ENCODE measurements at places on chromosomes 5 and 9.

- no peak for DNase-seq
Observed at GRCh38 chr5:142463904-142464303, 139.1 kb upstream of the SPRY4 start.

DNA sequence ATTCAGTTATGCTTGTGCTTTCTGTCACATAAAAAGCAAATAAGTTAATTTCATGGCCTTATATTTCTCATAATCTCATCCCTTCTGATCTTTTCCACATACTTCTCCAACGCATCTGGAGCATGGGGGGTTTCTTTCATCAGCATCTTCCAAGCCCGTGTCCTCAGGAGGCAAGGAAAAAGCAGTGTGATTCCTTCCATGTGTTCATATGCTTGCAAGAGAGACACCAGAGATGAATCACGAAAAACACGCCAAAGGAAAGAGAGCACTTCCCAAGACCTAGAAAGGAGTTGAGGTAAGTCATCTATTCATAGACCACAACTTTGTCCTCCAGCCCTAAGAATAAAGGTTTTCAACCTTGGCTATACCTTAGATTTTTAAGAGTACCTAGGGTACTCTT is 26.0 kb upstream of the SVEP1 start:
- no peak for DNase-seq

GRCh38 chr5:68369457-68370125 is 154.0 kb downstream of the PIK3R1 start:
- DNase-seq: no peak

DNA sequence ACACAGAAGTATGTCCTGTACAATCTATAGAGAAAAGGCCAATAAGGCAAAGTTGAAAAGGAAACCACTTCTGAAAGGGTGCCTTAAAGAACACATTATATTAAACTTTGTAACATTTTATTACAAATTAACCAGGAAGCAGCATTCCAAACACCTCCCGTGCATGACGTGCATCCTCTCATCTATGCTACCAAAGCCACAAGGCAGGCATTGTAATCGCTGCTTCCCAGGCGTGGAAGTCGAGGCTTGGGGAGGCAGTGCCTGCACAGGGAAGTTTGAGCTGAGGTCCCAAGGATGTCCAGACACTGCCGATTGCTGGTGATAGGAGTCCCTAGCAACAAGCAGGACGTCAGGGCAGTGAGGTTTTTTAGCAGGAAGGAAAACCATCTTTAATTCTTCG is 44.3 kb upstream of the BARHL1 start:
- DNase-seq: no peak

GRCh38 chr5:131513780-131514179 is 121.2 kb downstream of the RAPGEF6 start:
- DNase-seq: no peak

GRCh38 chr9:36325081-36325828 is 67.0 kb upstream of the GNE start:
- DNase-seq: no peak

GRCh38 chr9:7333719-7334118 is 465.9 kb downstream of the DMAC1 start:
- peak; percentile 79 for DNase-seq

GRCh38 chr5:94769996-94770395 is 151.5 kb downstream of the SLF1 start:
- no peak for DNase-seq

DNA sequence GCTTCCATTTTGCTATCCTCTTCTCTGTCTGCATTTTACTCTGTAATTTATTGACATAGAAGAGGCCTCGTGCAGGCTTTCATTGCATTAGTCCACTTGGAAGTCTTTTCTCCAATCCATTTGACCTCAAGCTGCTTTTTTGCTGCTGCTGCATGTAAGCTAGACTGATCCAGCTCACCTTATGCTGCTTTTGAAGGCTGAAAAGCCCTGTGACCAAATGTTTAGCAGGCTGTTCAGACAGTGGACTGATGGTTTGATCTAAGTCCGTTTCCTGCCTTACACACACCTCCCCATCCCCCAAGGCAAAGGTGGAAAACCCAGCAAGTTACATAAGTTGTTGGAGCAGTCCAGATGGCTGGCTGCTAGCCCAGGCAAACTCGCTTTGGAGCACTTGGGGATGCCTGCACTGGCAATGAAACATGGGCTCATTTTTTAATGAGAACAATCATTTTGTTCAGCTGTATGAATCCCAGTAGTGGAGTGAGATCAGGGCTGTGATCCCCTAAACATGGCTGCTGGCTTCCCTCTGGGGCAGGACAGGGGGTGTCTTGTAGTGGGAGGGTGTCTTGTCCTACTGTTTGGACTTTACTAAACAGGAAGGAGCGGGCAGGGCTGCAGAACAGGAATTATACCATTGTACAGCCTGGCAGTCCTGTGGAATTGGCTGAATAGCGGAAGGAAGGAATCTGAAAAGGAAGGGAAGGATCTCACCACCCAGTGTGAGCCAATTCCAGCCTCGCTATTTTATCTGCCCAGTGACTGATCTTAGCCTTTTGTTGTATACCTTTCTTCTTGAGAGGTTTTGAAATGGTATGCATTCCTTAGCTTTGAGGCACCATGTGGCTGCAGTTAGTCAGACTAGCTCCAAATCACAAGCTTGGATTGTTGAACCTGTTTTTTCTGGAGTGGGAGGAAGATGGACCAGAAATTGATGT is 212.0 kb downstream of the ARHGAP26 start:
- DNase-seq: peak; percentile 33

DNA sequence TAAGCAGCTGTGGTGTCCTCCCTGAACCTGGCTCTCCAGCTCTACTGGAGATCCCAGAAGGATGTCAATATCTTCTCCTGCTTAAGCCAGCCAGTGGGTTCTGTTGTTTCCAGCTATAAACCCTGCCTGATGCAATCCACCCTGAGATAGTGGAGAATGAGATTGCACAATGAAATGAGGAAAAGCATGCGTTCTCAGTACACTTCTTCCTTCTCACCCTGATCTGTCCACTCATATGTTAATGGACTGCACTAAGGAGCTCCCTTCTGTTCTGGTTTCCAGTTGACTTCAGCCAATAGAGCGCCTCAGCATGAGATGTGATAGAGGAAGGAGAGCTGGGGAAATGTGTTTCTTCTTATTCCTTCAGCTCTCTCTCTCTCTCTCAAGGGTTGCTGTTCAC is 40.0 kb upstream of the CDH6 start:
- no peak for DNase-seq

- no peak for DNase-seq
Observed at GRCh38 chr9:110750272-110750671, 81.7 kb downstream of the MUSK start.

DNA sequence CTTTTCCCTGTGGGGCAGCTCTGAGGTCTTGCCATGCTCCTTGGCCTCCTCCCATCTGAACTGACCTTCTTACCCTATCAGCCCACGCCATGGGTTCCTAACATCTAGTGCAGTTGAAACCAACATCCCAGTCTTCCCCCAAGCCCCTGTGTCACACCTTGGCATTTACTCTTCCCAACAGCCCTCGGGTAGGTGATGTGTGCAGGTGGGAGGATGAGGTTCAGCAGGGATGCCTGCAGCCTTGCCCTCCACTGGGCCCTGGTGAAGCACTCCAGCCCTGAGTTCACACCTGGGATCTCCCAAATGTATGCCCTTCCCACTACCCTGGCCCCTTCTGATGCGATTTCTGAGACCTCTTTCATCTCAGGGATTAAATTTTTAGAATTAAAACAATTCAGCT is 15.5 kb downstream of the IRX2 start:
- DNase-seq: no peak

DNA sequence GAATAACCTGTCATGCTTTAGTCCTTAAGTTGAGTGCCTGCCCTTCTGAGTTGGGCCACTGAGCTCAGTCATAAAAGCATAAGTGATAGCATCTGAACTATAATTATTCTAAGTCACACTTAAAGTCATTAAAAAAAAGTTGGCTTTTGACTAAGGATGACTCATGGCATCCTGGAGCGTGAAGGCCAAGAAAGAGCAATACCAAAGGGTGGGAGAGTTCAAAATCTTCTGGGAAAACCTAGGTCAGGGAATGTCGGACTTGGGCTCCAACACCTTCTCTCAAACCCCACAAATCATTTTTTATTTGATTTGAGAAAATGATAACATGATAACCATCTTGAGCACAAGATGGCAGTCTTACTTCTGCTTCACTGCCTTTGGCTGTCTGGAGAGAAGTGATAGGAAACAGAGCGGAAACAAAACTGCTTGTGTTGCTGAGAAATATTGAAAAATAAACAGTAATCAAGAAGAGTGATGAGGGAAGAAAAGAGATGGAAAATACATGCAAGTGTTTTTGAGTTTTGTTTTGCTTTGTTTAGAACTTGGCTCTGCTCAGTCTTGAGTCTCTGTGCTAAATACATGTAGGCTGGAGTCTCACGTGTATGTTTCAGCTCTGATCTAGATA is 16.9 kb upstream of the NTRK2 start:
- DNase-seq: no peak

DNA sequence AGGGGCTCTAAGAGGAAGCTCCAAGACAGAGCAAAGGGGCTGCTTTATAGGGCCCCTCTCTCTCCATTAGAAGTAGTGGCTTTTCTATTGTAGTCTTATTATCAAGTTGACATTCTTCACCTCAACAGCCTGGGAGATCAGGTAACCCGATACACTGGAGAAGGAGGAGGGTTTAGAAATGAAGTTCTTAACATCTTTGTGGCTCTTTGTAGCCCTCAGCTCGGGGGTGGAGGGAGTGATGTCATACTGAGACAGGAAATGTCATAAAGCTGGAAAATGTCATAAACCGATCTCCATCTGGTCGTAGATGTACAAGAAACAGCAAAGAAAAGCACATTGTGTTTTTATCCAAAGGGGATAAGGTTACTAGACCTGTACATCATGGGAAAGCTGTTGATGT is 17.9 kb downstream of the PDZD2 start:
- DNase-seq: no peak

- no peak for DNase-seq
Observed at GRCh38 chr9:29439961-29440360, 1866.7 kb upstream of the C9orf72 start.

DNA sequence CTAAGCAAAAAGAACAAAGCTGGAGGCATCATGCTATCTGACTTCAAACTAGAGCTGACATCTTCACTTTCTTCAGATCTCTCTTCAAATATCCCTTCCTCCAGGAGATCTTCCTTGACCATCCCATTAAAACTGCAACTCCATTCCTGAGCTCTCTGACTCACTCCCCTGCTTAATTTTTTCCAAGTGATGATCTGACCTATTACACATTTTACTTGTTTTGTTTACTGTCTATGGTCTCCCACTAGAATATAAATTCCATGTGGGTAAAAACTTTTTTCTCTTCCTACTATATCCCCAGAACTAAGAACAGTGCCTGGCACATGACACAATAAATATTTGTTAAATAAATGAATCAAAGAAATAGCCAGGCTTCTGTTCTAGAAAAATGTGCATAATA is 87.5 kb downstream of the SLIT3 start:
- DNase-seq: no peak

DNA sequence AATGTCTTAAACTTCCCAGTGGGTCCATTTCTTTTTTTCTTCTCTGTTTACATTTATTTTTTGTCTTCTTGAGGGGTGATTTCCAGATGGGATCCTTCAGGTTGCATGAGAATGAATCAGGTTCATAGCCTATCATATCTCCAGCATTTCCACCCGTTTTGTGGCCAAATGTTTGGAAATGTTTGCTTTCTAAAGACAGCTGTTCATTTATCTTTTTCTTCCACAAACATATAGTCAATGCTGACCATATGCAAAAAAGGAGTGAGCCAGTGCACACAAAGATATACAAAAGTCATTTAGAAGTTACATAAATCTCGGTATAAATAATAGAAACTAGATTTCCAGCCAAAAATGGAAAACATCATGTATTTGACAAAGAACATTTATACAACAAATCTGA is 71.6 kb upstream of the STC2 start:
- DNase-seq: no peak

GRCh38 chr9:24132244-24132643 is 306.2 kb upstream of the ELAVL2 start:
- no peak for DNase-seq

DNA sequence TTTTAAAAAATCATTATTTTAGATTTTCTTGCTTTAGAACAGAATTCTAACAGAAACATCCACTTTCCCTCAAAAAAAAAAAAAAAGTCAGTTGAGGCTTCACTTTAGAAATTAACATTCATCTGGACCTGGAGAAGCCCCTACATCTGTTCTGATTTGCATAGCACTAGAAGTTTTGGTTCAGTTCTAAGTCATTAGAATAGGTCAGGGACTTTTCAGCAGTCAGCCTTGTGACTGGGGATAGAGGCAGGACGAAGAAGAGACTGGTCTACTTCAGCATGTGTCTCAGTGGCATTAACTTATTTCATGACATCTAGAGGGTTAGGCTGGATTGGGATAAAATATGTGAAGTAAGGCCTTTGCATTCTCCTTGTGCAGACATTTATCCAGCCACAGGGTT is 215.8 kb upstream of the DAB2 start:
- DNase-seq: no peak

DNA sequence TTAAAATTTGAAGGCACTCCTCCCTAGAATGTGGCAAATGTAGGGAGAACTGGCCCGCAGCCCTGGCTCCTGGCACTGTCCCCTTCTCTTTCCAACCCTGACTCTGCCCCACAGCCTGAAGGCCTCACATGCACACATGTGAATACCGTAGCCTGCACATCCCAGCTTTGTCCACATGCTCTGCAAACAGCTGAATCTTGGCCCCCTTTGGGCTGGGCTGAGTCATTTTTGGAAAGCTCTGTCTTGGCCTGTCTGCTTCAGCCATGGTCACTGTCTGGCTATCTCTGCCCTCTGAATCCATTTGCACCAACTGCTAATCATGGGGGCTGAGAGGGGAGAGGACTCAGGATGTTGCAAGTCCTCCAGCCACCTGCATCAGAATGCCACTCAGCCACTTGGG is 22.1 kb upstream of the GALNT10 start:
- DNase-seq: no peak

GRCh38 chr5:122774519-122774860 is 390 bp upstream of the SNX2 start:
- DNase-seq: no peak

GRCh38 chr9:36992501-36993316 is 41.4 kb downstream of the PAX5 start:
- DNase-seq: no peak

DNA sequence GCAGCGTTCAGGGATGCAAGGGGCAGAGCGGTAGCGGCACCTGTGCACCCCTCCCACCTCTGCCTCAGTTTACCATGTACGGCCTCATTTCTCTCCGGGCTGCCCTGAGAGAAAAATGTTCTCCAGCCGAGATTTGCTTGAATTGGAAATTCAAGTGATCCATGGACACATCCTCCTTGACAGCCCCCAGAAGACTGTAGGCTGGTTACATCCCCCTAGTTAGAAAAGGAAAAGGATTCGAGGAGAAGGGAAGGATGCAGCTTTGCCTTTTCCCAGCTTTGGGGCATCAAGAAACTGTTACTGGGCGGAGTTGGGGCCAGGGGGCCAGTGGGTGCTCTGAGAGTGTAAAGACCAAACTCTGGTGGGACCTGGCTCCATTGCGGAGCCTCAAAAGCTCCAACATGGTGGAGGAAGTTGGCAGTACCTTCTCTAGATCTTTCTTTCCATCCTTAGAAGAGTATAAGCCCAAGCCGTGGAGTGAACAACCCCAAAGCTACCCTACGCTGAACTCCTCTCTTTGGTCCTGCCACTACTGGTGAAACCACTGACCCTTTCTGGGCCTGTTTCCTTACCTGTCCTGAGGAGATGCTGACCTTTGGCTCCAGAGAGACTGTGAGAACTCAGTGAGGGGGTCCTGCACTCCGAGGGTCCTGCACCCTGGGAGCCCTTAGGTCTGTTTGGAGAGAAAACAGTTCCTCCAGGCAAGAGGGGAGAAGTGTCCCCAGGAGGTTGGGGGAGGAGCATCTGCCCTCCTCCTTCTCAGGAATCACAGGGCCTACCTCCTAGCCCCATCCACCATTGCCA is 1.0 kb upstream of the BARX1 start:
- no peak for DNase-seq

GRCh38 chr9:109781541-109782197 is 1.7 kb downstream of the PALM2AKAP2 start:
- DNase-seq: no peak

Measured in DMS79 treated with DMSO at 0.1 percent for 48 hours (cell line).